Right hindlimb (tissue), 1 donor: ENCODE measurements at places on chromosomes 4 and X.

DNA sequence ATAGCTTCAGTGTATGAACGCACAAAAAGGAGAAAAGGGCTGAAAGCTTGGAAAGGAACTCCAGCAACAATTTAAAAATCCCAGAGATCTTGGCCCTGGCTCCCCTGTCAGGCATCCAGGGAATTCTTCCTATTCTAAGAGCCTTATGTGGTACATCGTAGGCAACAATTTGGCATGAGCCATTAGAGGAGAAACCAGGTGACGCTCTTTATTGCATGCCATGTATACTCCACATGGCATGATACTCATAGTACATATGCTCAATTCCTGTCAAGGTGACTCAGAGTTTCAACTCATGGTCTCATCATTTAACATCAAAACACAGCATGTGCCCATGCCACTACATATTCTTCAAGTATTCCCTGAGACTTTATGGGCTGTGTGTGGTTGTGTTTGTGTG lies 191.3 kb downstream of the OR13H1 start:
- DNase-seq: no peak

GRCh38 chr4:24742773-24743172 lies 52.6 kb upstream of the SOD3 start:
- DNase-seq: no peak

DNA sequence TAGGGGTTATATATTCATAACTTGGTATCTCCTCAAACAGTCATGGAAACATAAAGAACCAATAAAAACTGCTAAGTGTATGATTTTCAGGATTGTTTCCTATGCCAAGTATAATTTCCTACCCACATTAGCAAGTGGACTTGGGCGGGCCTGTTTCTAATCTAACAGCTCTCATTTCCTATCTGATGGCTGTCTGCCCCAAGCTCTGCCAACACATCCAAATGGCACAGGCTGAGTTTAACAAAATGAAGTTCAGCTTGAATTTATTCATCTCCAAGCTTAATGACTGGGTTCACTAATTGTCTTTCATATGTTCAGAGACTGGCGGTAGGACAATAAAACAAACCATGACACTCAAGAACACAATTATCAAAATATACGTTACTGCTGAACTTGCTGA lies 55.5 kb upstream of the S100G start:
- no peak for DNase-seq

GRCh38 chr4:24080871-24081270 lies 191.0 kb upstream of the PPARGC1A start:
- DNase-seq: no peak

GRCh38 chr4:75817901-75818300 lies 84.4 kb downstream of the PPEF2 start:
- no peak for DNase-seq

GRCh38 chrX:18291006-18291545 lies 63.4 kb downstream of the SCML2 start:
- DNase-seq: no peak

GRCh38 chrX:72620550-72621145 lies 48.0 kb upstream of the HDAC8 start:
- no peak for DNase-seq

DNA sequence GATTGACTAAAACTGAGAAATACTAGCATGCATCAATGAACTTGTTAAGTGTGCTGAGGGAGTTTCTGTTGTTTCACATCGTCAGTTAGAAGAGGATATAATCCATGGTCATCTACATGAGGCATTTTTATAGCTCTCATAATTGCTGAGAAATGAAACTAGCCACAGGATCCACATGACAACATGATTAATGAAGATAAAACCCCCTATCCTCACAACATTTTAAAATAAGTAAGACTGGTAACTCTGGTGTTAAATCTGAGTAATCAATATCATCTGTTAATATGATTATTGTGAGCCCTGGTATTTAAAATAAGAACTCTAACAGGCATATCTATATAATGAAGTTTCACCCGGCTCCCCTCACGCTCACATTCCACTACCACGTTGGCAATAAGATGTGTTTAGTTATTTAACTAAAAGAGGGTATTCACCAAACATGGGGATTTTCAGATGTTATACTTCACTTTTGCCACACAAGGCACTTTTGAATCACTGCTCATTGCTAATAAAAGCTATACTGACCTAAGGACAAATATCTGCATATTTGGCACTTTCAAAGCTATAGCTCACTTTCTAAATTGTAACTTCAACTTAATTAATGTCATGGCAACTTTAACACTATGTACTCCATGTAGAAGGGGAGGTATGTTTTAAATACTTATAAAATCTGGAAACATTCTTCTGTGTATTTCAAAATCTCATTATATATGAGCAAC lies 6.7 kb downstream of the UNC5C start:
- DNase-seq: no peak

DNA sequence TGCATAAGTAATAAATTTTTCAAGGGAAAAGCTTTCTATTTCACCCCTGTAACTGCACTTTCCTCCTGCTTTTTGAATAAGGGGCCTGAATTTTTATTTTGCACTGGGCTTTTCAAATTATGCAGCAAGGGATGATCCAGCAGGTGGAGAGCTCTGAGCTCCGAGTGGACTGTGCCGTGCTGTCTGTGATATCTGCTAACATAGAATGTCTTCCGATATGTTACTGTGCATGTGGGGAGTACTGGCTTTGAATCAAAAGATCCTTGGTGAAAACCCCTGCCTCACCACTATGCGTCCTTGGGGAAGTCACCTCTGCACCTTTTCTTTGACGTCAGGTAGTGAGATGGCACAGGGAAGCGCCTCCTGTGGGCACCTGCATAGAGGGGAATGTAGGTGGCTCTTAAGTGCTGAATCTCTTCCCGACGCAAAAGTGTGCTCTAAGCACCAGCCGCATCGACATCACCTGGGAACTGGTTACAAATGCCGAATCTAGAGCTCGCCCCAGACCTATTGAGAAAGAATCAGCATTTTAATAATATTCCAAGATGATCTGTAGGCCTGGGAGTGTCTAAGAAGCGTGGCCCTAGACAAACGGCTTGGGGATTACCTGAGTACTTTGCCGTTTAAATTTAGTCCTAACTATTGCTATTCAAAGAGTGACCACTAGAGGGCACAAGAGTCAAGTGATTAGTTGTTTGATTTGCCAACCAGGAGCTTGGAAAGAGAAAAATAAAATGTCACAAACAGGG lies 19.2 kb upstream of the WFS1 start:
- no peak for DNase-seq

DNA sequence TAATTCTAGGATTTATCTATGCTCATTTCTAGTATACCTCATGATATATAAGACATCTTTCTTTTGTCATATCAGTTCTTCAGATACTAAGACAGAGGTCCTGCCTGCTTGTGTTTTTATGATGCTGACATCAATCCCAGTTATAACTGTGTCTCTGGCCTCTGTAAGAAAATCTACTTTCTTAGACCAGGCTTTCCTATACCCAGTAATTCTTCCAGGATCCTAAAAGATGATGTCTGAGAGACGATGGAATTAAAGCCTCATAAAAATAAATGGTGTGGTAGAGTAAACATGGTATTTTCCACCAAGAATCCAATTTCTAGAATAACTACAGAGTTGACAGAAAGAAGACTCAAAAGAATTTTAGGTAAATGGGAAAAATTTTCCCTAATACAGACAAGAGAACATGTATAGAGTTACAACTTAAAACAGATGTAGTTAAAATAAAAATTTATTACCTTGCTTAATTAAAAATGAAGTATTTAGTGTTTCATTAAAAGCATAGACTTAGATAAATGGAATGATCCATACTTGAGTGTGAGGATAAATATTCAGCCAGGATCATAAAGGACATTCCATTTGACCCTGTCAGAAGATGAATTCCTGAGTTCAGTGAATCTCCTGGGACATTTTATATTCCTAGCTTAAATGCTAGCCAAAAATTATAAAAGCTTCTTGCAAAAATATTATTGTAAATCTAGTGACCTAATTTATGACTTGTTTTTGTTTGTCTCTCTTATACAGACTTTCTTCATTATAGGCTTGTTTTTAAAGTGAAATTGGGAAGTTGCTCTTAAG lies 137.4 kb downstream of the PDLIM5 start:
- DNase-seq: no peak

- no peak for DNase-seq
These were observed 366.0 kb downstream of the BCOR start for GRCh38 chrX:39731735-39732134.

- DNase-seq: no peak
These were observed 16.8 kb downstream of the BCAP31 start for GRCh38 chrX:153707406-153707805.

DNA sequence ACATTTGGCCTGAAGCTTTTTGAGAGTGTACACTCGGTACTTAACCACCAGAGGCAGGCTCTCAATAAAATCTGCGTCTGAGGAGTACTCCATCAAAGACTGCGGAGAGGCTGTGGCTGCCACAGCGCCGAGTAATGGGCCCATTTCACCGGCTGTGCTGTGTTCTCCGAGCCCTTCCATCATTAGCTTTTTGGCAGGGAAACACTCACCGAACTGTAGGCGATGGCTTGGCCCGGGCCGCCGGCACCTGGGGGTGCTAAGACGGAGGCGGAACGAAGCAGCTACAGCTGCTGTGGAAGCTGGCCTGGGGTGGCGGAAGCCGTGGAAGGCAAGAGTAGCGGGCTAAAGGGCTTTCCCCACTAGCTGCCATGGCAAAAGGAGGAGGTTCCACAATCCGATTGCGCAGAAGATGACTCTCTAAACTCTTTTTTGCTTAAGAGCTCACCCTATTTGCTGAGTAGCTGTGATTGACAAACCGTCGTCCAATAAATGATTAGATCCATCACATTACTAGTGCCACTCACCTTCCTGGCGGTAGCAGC lies 48.5 kb upstream of the PABPC1L2A start:
- DNase-seq: peak; percentile 23

DNA sequence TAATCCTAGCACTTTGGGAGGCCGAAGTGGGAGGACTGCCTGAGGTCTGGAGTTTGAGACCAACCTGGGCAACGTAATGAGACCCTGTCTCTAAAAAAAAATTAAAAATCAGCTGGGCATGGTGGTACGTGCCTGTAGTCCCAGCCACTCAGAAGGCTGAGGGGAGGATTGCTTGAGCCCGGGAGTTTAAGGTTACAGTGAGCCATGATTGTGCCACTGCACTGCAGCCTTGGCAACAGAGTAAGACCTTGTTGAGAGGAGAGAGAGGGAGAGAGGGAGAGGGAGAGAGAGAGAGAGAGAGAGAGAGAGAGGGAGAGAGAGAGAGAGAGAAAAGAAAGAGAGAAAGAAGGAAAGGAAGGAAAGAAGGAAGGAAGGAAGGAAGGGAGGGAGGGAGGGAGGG lies 144.9 kb downstream of the RASL11B start:
- DNase-seq: no peak

GRCh38 chrX:105323928-105324327 lies 103.4 kb upstream of the TEX13A start:
- no peak for DNase-seq

DNA sequence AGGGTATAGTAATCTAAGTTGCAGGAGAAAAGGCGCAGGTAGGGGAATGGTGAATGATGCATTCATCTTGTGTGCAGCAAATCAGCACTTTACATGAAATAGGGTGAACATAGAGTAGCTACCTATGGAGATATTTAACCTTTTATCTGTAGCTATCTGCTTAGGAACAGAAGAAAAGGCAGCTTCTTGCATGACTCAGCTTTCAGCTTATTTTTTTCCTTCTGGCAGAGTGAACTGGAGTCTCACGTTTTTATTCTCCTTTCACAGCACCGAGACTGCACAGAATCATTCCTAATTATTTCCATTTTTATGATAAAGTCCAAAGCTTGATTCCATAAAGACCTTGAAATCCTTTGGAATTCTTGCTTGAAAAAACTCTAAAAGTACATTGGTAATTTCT lies 4.8 kb upstream of the SCOC start:
- no peak for DNase-seq

DNA sequence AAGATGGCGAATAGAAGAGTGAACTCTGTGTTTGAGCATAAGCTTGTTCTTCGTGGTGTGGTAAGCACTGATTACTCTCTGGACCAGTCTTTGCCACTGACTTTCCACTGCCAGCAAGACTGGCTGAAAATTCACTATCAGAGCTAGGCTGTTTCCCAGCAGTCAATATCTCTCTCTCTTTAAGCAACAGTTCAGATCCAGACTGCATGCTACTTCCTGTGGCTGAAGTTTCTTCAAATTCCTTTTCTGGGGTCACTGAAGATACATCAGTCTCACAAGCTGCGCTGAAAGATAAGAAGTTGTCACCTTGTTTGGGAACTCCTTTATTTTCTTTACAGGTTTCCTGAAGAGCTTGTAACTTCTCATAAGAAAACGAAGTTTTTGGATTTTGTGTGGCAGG lies 54.0 kb upstream of the FAM120C start:
- DNase-seq: no peak

DNA sequence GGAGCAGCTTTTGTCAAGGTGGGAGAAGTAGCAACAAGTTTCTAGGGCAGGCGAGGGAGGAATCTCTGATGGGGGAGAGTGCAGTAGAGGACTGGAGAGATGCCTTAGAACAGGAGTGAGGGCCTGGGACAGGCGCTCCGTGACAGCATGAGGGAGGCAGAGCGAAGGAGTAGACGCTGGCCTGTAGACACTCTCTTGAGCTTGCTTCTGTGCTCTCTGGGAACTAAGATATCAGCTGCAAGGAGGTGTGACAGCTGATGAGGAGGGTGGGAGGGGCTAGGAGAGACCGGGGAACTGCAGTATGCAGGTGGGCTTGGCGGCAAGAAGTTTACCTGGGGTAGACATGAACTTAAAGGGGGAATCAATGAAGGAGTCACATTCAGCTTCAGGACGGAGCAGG lies 35.7 kb downstream of the MECP2 start:
- no peak for DNase-seq

- DNase-seq: no peak
These were observed 539.3 kb upstream of the ATOH1 start for GRCh38 chr4:93289241-93289640.

- no peak for DNase-seq
These were observed 604.8 kb upstream of the TECRL start for GRCh38 chr4:65014078-65014477.

GRCh38 chrX:145823132-145823531 lies 5.5 kb downstream of the SLITRK2 start:
- DNase-seq: no peak

DNA sequence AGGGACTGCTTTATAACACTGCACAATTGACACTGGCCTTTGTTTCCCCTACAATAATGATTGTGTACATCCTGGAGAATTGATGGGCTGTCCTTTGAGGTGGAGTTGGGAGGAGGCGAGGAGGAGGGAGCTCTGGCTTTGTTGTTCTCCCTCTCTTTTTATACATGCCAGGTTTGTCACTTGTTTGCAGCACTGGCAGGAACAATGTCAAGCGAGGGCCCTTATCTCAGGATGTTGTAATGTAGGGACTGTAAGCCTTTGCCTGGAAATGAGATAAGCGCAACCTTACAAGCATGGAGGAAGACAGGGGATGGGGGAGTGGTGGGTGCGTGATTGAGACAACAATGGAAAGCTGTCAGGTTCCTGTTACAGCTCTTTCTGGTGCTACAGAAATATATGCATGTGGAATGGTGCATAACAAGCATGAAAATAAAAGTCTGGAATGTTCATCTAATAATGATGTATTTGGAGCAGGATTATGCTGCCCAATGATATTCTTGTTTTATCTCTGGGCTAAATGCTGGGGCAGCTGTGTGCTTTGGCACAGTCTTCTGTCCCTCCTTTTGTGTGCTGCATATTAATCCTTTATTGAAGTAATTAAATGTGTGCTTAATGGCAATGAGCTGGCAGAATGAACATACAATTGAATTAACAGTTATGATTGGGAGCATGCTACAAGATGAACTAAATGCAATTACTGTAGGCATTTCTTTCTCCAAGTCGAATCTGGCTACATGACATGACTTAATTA lies 294.4 kb downstream of the GPAT3 start:
- no peak for DNase-seq
